ENCODE measurements at places on chromosomes 7 and 10. TPM values are rescaled to one million over a fixed set of nuclear protein-coding genes. Genes with fewer than 3 reads are reported as not detected.

The VPS26A gene
- total RNA-seq: 13.3 TPM

The NSUN6 gene
- total RNA-seq: 34.0 TPM

The OPALIN gene
- not detected for total RNA-seq

The AKR1C3 gene
- total RNA-seq: 782 TPM

The WNT16 gene
- not detected for total RNA-seq

The LIPM gene
- total RNA-seq: not detected

The GPR15LG gene
- total RNA-seq: not detected

The ARHGAP21 gene
- 31.5 TPM for total RNA-seq

The FAM20C gene
- total RNA-seq: 32.1 TPM

- no peaks in the 10 kb centered on the region for H3K4me1 ChIP-seq
- DNase-seq: no peak
- no peak overlapping the region for H3K27ac ChIP-seq
- H3K4me3 ChIP-seq: no peak overlapping the region
- H3K36me3 ChIP-seq: no peaks in the 10 kb centered on the region
Measured at GRCh38 chr7:137073571-137074325, 205.3 kb downstream of the CHRM2 start.

- no peaks in the 10 kb centered on the region for H3K4me1 ChIP-seq
- no peaks in the 10 kb centered on the region for H3K36me3 ChIP-seq
- no peak for DNase-seq
- H3K4me3 ChIP-seq: no peak overlapping the region
- no peak overlapping the region for H3K27ac ChIP-seq
Measured at GRCh38 chr7:30459591-30460245, 18.9 kb downstream of the NOD1 start.

GRCh38 chr10:109981650-109982049 lies 26.1 kb upstream of the ADD3 start:
- no peaks in the 10 kb centered on the region for H3K4me1 ChIP-seq
- H3K27me3 ChIP-seq: no peaks in the 10 kb centered on the region
- no peaks in the 10 kb centered on the region for H3K36me3 ChIP-seq
- no peak for DNase-seq

DNA sequence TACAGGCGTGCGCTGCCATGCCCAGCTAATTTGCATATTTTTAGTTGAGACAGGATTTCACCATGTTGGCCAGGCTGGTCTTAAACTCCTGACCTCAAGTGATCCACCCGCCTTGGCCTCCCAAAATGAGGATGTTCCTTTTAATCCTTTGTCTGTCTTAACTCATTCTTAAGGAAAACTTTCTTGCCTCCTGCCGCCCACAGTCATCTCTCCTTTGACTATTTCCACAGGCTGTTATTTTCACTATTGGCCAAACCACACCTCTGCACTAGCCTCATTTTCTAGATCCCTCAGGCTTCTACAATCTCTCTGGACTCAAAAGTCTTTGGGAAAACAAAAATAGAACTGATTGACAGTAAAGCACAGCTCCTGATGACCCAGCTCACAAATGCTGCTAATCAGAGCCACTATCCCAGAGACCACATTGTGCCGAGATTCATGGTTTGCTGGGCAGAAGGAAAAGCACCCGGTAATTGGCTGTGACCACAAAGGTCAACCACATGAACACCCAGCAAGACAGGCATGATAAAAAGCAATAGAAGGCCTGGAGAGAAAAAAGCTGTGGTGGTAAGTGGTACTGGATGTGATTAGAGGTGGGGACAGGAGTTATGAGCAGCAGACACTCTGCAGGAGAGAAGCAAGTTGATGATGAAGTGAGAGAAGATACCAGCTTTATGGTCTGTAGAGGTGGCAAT lies 44.1 kb upstream of the ZNRF2 start:
- H3K27ac ChIP-seq: no peak overlapping the region
- no peaks in the 10 kb centered on the region for H3K4me1 ChIP-seq
- H3K27me3 ChIP-seq: no peaks in the 10 kb centered on the region
- DNase-seq: no peak

DNA sequence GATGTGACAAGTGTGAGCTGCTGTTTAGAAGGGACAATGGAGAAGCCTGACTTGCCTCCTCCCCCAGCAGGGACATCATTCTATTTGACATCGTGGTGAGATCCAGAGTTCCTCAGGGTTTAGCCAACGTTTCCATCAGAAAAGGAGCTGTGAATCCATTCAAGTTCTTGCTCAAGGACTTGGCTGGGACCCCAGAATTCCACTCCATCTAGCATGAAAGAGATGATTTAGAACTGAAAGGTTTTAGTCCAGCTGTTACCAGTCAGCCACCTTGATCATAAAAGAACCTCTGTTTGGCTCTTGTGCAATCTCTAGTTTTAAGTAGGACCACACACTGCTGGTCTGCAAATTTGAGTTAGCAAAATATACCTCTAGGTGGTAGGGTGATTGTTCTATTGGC lies 337.6 kb downstream of the FRMD4A start:
- H3K4me3 ChIP-seq: no peak overlapping the region
- H3K27me3 ChIP-seq: no peaks in the 10 kb centered on the region
- DNase-seq: no peak
- no peaks in the 10 kb centered on the region for H3K36me3 ChIP-seq
- H3K27ac ChIP-seq: no peak overlapping the region

GRCh38 chr10:117921421-117921820 lies 125.3 kb downstream of the RAB11FIP2 start:
- no peak overlapping the region for H3K27ac ChIP-seq
- H3K36me3 ChIP-seq: no peaks in the 10 kb centered on the region
- no peak for DNase-seq
- H3K27me3 ChIP-seq: no peaks in the 10 kb centered on the region

DNA sequence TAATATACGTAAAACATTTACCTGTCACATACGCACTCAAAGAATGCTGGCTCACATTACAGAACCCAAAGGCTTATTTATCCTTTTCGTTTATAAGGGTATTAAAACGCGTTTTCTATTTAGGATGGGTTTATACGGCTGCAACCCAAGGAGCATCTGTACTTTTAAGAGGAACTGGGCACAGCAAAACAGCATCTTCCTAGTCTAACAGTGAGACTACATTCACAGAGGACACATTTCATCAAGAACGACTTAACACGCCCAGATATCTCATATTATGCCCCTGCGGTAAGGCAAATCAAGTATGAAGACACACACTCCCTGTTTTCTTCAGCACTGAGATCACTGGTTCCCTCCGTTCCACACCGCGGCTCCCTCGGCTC lies 533 bp upstream of the DMTF1 start:
- no peaks in the 10 kb centered on the region for H3K36me3 ChIP-seq
- H3K4me3 ChIP-seq: peak overlapping the region; percentile 59
- no peak for DNase-seq
- peak overlapping the region; percentile 95 for H3K27ac ChIP-seq

GRCh38 chr7:44539669-44540506 lies 1.2 kb downstream of the NPC1L1 start:
- peak overlapping the region; percentile 73 for H3K4me3 ChIP-seq
- H3K36me3 ChIP-seq: no peaks in the 10 kb centered on the region

GRCh38 chr10:45561952-45562351 lies 110.6 kb downstream of the ZFAND4 start:
- H3K4me1 ChIP-seq: no peaks in the 10 kb centered on the region
- no peak overlapping the region for H3K4me3 ChIP-seq
- DNase-seq: no peak
- no peaks in the 10 kb centered on the region for H3K27me3 ChIP-seq
- no peaks in the 10 kb centered on the region for H3K36me3 ChIP-seq

DNA sequence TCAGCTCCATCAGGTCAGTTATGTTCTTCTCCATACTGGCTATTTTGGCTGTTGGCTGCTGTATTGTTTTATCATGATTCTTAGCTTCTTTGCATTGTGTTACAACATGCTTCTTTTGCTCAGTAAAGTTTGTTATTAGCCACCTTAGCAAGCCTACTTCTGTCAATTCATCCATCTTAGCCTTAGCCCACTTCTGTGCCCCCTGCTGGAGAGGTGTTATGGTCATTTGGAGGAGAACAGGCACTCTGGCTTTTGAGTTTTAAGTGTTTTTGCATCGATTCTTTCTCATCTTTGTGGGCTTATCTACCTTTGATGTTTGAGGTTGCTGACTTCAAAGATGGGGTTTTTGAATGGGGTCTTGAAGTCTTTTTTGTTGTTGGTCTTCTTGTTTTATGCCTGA lies 204.6 kb upstream of the FOXP2 start:
- no peaks in the 10 kb centered on the region for H3K4me1 ChIP-seq
- no peak for DNase-seq
- H3K27me3 ChIP-seq: no peaks in the 10 kb centered on the region
- H3K4me3 ChIP-seq: no peak overlapping the region

GRCh38 chr7:38448054-38448453 lies 174.6 kb upstream of the TARP start:
- no peaks in the 10 kb centered on the region for H3K36me3 ChIP-seq
- H3K27me3 ChIP-seq: no peaks in the 10 kb centered on the region
- no peaks in the 10 kb centered on the region for H3K4me1 ChIP-seq
- no peak overlapping the region for H3K27ac ChIP-seq
- DNase-seq: no peak

DNA sequence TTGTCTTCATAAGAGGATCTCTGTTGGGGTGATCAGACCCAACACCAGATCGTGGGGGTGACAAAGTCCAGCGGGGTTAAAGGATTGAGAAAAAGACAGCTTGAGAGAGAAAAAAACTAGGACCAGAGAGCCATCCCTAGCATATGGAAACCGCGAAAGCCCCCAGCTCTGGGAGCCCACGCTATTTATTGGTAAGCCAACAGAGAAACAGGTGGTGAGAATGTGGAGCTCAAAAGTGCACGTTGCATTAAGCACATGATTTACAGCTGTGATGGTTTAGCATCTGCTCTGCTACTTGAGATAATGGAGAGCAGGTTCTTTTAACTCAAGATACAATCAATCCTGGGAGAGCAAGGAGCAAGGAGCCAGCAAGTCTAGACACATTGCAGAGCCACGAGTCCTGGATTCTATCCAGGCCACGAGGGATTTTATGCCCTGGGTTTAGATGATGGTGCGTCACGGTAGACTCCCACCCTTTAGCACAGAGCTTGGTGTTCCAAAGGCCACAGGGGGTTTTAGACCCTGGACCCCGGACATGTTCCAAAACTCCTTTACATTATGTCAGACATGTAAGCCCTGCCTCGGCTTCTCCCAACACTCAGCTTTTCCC lies 755.2 kb upstream of the SORCS1 start:
- H3K27ac ChIP-seq: no peak overlapping the region
- no peaks in the 10 kb centered on the region for H3K4me1 ChIP-seq
- no peaks in the 10 kb centered on the region for H3K27me3 ChIP-seq
- no peaks in the 10 kb centered on the region for H3K36me3 ChIP-seq
- no peak overlapping the region for H3K4me3 ChIP-seq

DNA sequence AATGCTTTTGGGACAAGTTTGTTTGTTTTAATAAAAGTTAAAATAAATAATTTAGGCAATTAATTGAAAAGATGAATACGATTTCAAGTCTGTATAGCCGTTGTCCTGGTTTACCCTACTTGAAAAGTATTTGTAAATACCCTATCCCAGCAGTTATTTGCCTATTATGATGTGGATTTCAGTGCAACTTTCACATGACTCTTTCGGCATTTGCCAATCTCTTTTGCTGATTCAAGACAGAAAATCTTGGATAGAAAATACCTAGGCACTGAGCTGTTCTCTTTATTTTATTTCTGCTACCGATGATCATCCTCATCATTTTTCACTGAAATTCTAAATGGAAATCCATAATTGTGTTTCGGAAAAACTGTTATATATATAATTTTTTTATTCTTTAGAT lies 125.9 kb upstream of the FZD8 start:
- DNase-seq: no peak
- no peak overlapping the region for H3K27ac ChIP-seq
- no peaks in the 10 kb centered on the region for H3K4me1 ChIP-seq
- H3K27me3 ChIP-seq: no peaks in the 10 kb centered on the region
- H3K36me3 ChIP-seq: no peaks in the 10 kb centered on the region

GRCh38 chr7:33039257-33039902 lies 23.2 kb downstream of the NT5C3A start:
- H3K27ac ChIP-seq: peak overlapping the region; percentile 66
- H3K4me1 ChIP-seq: no peaks in the 10 kb centered on the region
- H3K4me3 ChIP-seq: peak overlapping the region; percentile 28
- no peaks in the 10 kb centered on the region for H3K36me3 ChIP-seq

DNA sequence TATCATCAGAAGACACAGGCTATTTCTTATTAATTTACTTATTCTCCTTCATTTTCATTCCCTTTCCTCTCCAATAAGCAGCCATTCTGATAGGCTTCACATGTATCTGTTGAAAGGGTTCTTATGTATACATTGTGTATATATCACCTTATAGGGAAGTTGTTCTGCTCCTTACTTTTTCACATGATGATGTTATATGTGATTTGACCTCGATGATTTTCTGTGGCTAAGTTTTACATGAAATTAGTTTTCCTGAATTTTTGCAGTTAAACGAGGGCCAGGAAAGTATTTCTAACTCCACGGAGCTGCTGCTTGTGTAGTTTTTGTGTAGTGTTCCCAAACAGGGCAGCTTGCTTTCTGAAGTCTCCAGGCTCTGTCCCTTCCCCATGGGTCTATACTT lies 84.5 kb downstream of the SH2D4B start:
- DNase-seq: no peak
- H3K27ac ChIP-seq: no peak overlapping the region
- H3K4me1 ChIP-seq: no peaks in the 10 kb centered on the region
- no peaks in the 10 kb centered on the region for H3K36me3 ChIP-seq
- no peak overlapping the region for H3K4me3 ChIP-seq

DNA sequence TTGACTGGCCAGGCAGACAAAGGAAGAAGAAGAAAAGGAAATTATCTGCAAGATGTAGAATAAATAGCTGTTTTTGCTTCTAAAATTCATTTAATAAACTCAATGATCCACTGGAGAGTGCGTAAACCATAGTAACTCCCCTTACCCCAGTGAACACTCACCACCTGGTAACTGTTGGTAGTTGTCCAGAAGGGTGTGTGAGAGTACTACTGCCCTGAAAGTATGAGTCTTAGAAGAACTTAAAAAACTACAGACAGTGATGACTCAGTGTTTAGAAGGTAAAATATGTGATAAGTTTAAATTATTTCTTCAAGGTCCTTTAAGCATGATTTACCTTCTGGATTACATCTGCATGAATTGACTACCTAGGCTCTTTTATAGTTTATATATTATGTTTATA lies 53.0 kb upstream of the SEMA3A start:
- no peak overlapping the region for H3K4me3 ChIP-seq
- no peaks in the 10 kb centered on the region for H3K36me3 ChIP-seq
- H3K27me3 ChIP-seq: no peaks in the 10 kb centered on the region
- DNase-seq: no peak

DNA sequence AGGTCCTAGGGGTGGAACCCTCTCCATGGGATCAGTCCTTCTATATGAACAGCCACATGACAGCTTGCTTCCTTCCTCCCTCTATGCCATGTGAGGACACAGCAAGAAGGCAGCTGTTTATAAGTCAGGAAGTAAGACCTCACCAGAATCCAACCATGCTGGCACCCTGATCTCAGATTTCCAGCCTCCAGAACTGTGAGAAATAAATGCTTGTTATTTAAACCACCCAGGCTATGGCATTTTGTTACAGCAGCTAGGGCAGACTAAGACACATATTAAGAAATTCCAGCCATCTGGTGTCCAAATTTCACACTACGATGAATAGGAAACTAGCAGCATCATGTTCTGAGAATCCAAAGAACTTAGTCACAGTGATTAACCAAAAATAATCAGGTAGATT lies 140.1 kb downstream of the ZFAND4 start:
- no peak overlapping the region for H3K4me3 ChIP-seq
- DNase-seq: no peak
- no peaks in the 10 kb centered on the region for H3K27me3 ChIP-seq
- no peaks in the 10 kb centered on the region for H3K4me1 ChIP-seq
- H3K27ac ChIP-seq: no peak overlapping the region

GRCh38 chr7:16135658-16136057 lies 285.7 kb downstream of the CRPPA start:
- H3K27ac ChIP-seq: no peak overlapping the region
- DNase-seq: no peak
- no peaks in the 10 kb centered on the region for H3K36me3 ChIP-seq
